ENCODE measurements at places on chromosomes 5 and 9. TPM values are rescaled to one million over a fixed set of nuclear protein-coding genes. Genes with fewer than 3 reads are reported as not detected.

Gene CEL
- 0.31 TPM for total RNA-seq

Gene RPS23
- total RNA-seq, result 3,610 TPM

Gene SLC45A2
- 0.17 TPM for total RNA-seq

Gene HAND1
- total RNA-seq, result 2.7 TPM

- no peak for DNase-seq
Measured at GRCh38 chr9:72443855-72444254, 77.6 kb upstream of the TMC1 start.

DNA sequence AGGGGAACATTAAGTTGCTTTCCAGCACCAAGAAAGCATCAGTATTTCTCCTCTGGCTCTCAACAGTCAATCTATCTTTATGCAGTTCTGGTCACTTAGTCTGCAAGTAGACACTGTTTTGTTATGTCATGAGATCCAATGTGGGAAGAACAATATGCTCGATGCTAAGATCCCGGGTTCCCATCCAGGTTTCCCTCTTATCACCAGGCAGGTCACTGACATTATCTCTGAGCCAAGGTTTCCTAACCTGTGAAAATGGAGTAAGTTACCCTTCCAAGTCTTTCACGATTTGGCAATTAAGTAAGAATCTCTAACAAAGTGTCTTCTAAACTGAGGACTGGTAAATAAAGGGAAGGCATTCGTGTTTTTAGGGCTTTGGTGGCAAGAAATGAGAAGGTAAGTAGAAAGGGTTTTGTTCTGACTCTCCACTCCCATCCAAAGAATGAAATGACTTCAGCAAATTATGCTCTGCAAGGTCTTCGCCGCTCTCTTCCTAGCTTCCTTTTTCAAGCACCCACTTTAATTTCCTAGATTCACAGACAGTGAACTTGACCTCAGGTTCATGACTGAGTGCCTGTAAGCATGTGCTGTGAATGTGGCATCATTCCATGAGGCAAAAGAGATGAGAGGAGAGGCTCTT lies 86.4 kb downstream of the DCP2 start:
- no peak for DNase-seq

DNA sequence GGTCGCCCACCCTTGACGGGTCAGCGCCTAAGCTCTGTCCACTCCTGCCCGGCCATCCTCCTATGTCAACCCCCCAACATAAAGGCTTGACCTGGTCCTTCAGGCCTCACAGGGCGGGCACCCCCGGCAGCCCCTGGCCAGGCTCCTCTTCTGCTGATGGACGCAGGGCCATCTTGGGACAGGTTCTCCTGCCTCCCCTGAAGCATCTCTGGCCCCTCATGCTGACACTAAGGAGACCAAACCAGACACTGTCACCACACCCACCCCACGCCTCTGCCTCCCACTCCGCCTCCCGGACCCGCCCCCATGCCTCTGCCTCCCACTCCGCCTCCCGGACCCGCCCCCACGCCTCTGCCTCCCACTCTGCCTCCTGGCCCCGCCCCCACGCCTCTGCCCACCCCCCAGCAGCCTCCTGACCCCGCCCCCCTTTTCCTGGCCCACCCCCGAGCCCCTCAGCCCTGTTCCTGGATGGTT lies 6.8 kb downstream of the OBP2A start:
- no peak for DNase-seq

GRCh38 chr5:73031839-73032238 lies 76.0 kb downstream of the FCHO2 start:
- DNase-seq, result peak; percentile 32

- no peak for DNase-seq
Measured at GRCh38 chr9:75226403-75227139, 138.3 kb downstream of the OSTF1 start.

GRCh38 chr5:130710596-130710995 lies 454.5 kb downstream of the HINT1 start:
- DNase-seq, result no peak

GRCh38 chr5:1889321-1890065 lies 6.8 kb upstream of the IRX4 start:
- no peak for DNase-seq
